Calu3 (cell line): ENCODE measurements at places on chromosomes 11 and 22. TPM values are rescaled to one million over a fixed set of nuclear protein-coding genes. Genes with fewer than 3 reads are reported as not detected.

DNA sequence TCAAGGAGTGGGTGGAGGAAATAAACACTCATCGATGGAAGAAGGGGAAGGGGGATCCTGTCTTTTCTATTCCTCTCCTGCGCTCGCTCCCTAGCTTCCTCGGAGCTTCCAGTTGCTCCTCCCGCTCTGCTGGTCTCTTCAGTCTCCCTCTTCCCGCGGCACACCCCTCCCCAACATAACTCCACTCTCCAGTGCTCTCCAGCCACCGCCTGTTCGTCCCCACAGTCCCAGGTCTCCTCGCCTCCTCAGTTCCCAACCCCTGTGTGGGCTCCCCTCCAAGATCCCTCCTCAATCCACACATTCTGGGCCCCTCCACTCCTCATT is 438 bp downstream of the ZW10 start:
- no peak for DNase-seq

DNA sequence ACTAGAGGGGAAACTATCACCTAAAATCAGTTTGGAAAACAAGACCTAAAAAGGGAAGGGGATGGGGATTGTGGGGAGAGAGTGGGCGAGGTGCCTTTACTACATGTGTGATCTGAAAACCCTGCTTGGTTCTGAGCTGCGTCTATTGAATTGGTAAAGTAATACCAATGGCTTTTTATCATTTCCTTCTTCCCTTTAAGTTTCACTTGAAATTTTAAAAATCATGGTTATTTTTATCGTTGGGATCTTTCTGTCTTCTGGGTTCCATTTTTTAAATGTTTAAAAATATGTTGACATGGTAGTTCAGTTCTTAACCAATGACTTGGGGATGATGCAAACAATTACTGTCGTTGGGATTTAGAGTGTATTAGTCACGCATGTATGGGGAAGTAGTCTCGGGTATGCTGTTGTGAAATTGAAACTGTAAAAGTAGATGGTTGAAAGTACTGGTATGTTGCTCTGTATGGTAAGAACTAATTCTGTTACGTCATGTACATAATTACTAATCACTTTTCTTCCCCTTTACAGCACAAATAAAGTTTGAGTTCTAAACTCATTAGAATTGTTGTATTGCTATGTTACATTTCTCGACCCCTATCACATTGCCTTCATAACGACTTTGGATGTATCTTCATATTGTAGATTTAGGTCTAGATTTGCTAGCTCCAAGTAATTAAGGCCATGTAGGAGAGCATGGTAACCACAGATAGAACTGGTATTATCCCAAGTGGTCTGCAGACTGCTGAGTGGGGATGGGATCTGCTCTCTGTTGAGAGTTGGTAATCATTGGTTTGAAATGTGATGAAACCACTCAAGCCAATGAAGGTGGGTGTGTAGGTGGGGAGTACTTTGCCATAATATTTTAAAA is 3.6 kb downstream of the NEAT1 start:
- DNase-seq, result no peak

GRCh38 chr22:28245579-28246224 is 326.6 kb upstream of the PITPNB start:
- no peak for DNase-seq

DNA sequence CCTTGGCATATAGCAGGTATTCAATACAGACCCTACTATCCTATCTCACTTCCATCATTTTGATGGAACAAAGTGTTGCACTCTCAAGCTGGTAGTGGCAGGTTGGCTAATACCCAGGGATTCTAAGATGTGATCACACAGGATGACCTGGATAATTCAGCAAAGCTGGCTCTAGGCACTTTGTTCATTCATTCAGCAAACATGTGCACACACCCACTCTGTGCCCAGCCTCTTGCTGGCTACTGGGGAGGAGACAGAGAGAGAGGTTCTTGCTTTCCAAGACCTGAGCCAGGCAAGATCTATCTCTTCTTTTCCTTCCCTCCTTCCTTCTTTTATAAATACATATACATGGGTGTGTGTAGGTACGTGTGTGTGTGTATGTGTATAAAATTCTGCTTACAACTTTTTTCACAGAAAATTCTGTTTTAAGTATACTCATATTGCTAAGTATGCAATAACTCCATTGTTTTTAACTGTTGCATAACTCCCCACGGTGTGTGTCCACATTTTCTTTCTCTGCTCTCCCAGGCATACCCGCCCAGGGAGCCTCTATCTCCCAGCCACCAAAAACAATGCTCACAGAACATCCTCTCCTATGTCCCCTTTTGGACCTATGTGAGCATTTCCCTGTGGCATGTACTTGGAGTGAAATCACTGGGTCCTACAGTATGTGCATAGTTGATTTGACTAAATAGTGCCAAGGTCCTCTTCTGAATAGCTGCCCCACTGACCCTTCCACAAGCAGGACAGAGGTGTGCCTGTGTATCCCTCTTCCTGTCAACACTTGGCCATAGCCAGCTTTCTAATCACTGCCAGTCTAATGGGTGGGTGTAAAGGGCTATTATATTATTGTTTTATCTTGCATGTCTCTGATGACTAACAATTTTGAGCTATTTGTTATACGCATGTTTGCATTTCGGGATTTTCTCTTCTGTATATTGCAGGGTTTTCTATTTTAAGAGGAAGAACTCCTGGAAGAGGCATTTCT is 27.5 kb downstream of the CLPB start:
- DNase-seq, result no peak

DNA sequence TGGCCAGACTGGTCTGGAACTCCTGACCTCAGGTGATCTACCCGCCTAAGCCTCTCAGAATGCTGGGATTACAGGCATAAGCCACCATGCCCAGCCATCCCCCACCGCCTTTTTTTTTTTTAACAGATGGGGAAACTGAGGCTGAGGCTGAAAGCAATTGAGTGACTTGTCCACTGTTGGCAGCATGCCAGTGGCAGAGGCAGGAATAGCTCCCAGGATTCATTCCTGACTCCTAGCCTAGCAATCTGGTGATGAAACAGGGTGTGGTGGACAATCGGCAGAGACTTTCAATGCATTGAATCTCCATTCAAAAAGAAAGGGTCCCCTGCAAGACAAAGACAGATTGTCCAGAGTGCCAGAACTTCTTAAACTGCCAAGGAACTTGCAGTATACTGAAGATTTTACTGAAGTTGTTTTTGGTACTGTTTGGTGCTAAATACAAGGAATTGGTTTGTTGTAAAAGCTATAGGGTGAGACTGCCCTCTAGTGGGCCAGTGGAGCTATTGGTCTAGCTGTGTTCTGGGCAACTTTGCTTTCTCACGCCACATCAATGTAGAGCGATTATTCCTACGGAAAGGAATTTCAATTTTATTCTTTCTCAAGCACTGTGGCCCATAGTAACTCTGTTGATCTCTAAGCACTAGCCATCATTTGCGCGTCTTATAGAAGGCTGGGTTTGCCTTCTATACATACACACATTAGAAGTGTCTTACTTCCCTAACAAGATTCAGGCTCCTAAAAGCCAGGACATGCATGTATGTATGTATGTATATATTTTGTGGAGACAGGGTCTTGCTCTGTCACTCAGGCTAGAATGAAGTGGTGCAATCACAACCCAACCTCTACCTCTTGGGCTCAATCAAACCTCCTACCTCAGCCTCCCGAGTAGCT is 21.0 kb downstream of the C22orf31 start:
- peak; percentile 72 for DNase-seq

Gene RPS19BP1
- 82.9 and 87.7 TPM in 2 replicates for total RNA-seq

Gene TIMM10
- total RNA-seq, result 68.5 and 73.5 TPM in 2 replicates

DNA sequence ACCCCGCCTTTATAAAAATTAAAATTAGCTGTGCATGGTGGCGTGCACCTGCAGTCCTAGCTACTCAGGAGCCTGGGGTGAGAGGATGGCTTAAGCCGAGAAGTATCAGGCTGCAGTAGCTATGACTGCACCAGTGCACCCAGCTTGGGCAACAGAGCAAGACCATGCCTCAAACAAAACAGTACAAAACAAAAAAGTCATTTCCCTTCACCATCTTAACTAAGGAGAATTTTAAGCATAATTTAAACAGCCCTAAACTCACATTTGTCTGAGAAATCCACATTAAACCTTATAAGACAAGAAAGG is 23.3 kb upstream of the TFIP11 start:
- no peak for DNase-seq

Gene MRGPRX4
- total RNA-seq, result not detected in 2 replicates

DNA sequence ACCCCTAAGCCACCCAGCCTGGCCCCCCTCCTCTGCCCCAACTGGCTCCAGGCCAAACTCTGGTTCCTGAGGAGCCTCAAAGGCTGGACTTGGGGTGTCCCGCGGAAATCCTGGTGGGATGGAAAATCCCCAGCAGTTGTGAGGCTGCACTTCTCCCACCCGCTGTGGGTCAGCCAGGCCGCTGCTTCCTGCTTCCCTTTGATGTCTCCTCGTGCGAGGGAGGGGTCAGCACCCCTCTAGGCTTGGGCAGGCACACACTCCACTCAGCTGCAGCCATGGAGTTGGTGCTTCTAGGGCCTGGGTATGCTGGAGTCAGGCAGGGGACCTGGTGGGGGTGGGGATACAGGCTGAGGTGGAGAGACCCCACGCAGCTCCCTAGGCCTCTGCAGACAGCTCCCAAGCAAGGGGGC is 12.0 kb downstream of the KCNQ1OT1 start:
- no peak for DNase-seq

Gene SLC25A22
- 44.5 and 53.6 TPM in 2 replicates for total RNA-seq

Gene CDC45
- 45.0 and 52.8 TPM in 2 replicates for total RNA-seq

DNA sequence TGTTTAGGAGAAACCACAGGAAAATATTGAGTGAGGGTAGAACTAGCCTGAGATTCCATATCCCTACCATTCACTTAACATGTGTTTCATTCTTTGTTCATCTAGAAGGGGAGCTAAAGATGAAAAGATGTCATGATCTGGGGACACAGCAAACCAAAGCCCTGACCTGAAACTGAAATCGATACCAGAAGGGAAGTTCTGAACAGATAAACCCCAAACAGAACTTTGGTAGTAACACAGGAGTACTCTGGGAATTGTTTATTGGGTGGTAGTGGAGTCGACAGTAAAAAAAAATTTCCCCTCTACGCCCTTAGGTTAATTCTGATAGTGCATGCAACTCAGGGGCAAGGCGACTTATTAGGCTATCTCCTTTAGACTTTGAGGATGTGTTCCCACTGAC is 27.2 kb downstream of the OR2AT4 start:
- no peak for DNase-seq
